ENCODE measurements at places on chromosomes 1 and 21.

GRCh38 chr1:186113461-186113860 lies 261.6 kb downstream of the TPR start:
- peak; percentile 66 for DNase-seq

GRCh38 chr1:55185832-55186231 lies 29.3 kb downstream of the USP24 start:
- no peak for DNase-seq

GRCh38 chr21:42478504-42478903 lies 17.5 kb downstream of the RSPH1 start:
- DNase-seq, result no peak

DNA sequence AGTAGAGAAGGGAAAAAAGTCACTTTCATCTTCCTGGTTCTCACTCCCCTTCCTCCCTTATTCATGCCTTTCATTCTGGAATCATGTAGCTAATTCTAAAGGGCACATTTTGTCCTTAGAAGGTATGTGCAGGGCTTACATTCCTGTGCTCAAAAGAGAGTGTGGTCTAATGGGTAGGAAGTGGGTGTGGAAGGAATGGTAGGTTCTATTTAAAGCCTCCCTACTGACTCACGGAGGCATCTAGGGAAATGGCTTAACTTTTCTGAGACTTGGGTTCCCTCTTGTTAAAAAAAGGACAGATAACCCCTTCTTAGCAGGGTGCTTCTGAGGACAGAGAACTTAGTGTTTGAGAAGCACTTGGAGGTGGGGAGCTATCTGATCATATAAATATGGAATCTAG lies 249.3 kb upstream of the DUSP10 start:
- no peak for DNase-seq

DNA sequence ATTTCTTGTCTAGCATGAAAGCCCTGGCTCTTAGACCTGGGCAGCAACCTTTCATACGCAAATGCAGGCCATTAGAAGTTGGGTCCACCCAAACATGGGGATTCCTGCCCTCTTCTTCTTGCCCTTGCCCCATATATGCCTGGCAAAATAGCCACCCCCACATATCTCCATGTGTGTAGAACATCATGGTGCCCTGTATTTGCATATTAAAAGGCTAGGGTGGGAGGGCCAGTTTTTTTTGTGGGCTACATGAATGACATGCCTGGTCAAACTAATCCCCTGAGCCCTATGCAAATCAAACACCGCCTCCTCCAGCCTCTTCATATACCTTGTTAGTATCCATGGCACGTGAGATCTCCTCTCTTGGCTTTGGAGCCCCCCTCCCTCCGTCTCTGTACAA lies 24.7 kb downstream of the MFSD2A start:
- DNase-seq, result no peak

DNA sequence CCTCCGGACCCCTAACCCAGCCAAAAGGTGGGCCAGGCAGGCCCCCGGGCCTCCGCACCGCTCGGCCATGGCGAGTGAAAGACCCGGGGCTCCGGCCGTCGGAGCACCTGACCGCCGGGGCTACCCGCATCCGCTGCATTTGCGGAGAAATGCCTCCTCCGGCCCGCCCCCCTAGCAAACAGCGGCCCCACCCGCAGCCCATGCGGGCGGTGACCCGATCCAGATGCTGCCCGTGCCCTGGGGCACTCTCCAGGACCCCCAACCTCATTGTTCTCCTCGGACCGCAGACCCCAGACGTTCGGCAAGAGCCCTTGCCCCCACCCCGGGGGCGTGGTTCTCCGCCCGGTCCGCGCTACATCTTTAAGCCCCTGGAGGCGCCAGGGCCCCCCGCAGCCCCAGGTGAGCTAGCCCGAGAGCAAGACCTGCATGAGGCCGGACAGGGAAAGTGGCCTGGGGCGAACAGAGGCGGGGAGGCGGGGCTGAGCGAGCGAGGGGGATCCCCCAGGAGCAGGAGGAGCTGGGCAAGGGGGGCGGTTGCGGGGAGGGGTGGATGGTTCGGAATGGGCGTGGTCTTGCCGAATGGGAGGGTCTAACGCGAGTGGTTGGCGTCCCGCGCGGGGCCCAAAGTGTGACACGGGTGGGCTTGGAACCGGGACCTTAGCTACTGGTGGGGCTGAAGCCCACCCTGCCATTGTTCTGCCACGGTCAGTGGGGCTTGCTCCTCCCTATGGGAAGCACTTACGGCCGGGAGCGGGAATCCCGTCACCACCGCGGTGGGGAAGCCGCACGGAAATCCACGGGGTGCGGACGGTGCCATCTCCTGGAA lies 6.3 kb upstream of the CRYBG2 start:
- DNase-seq, result no peak

GRCh38 chr1:22848405-22848804 lies 124.3 kb downstream of the LACTBL1 start:
- DNase-seq, result no peak

GRCh38 chr21:14592296-14593000 lies 46.3 kb upstream of the SAMSN1 start:
- DNase-seq, result no peak

DNA sequence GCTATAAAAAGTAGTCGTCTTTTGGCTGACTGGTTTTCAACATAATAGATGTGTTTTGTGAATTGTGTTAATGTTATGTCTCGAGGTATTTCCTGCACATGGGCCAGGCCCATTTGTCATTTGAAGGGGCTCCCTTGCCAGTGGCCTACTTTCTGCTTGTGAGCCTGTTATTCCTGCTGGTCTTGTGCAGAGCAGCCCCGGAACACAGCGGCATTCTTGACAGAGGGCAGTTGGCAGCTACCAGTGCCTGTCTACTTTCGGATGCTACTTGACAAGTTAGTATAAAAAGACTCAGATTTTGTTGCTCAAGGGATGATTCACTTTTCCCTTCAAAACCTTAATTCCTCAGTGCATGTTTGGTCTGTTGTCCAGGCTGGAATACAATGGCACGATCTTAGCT lies 28.5 kb downstream of the PGM1 start:
- no peak for DNase-seq

DNA sequence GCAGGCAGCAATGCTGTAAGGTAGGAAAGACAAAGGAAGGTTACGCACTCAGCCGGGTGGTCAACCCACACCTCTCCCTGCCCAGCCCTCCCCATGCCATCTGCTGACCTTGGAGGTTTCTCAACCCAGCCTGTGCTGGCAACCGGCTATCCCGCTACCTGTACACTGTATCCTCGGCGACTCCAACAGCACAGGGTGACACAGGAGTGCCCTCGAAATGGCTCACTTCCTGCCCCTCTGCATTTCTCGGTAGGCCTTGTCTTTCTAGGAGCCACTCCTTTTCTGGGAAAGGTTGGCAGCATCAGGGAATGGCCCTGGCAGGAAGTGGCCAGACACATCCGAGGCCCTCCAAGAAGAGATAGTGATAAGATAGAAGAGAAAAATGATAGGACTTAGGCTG lies 124.0 kb downstream of the PROX1 start:
- no peak for DNase-seq

DNA sequence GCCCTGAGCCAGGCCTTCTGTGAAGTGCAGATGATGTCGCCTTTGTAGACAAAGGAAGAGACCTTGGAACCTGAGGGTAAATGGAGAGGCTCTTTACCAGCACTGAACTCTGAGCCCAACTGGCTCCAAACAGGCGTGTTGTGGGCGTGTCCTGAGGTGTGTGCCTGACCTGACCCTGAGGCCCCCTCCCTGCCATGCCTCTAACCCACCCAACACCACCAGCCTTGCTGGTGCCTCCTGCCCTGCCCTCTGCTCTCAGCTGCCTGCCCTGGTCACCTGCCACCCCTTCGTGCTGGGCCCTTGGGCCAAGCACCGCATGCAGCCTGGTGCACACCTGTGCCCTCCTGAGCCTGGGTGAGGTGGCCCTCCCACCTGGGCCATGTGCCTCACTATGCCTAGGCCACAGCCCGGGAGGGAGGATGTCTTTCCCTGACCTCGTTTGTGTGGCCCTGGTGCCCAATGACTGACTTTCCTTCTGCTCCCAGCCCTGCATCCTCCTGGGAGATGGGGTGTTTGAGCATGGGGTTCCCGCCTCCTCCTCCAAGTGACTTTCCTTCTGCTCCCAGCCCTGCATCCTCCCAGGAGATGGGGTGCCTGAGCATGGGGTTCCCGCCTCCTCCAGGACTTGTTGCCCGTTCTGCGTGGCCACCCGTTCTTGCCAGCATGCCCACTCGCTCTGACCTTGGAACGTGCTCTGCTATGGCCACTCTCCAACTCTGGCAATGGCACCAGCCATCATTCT lies 157.0 kb downstream of the PCBP3 start:
- no peak for DNase-seq

- no peak for DNase-seq
Measured at GRCh38 chr1:20078171-20078651, 8.2 kb downstream of the PLA2G5 start.

DNA sequence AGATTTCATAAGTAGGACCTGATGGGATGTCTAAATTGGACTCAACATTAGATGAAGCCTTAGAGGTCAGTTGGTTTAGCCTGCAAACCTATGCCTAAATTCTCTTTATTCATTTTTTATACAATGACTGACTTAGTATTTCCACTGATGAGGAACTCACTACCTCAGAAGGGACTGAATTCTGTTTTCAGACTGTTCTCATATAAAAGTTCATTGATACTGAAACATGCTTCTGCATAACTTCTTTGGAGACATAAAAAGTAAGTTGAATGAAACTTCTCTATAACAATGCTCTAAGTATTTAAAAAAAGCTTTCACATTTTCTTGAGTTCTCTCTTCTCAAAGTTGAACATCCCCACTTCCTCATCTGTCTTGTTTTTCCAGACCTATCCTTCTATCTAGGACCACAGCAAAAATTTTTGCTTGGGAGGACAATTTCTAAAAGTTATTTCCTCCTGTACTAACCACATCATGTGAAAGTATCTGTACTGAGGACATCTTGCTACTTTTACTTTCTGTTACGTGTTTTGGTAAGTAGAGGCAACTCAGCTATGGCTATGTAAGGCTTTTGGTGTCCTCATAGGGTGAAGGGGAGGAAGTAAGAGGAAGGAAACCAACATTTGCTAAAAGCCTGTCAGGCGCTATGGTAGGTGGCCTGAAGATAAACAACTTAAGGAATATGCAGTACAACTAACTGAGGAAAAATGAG lies 64.1 kb downstream of the USP24 start:
- DNase-seq, result no peak

GRCh38 chr1:6234502-6235295 lies 1.1 kb downstream of the ICMT start:
- DNase-seq, result no peak

DNA sequence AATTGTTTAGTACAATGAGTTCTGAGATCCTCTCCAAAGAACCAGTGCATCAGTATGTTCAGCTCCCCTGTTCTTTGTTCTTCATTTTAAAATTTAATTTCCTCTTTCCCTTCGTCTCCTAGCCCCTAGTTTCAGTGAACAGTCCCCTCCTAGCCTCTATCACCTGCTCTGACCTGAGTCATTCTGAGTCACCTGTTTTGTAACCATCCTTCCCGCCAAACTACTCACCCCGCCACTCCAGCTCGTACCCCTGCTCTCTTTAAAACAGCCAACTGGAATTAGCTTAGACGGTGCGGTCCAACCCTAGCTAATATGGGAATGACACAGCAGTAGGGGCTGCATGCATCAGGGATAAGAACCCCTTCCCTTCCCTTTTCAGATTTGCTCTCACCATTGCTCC lies 16.8 kb upstream of the ERVH48-1 start:
- no peak for DNase-seq

DNA sequence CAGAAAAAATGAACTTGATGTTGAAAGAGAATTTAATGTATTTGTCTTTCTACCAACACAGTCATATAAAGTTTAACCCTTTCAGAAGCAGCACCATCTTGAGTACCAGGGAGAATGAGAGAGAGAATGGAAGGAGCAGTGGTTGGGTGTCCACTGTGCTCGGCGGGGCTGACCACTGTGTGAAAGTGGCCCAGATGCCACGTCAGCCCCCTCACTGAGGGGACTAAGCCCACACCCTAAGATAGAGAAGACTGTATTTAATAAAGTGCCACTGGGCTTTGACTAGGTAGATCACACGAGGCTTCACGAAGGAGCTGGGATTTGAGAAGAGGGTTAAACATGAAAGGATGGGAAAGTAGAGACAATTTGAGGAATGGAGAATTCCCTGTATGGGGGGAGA lies 31.2 kb downstream of the BATF3 start:
- no peak for DNase-seq

DNA sequence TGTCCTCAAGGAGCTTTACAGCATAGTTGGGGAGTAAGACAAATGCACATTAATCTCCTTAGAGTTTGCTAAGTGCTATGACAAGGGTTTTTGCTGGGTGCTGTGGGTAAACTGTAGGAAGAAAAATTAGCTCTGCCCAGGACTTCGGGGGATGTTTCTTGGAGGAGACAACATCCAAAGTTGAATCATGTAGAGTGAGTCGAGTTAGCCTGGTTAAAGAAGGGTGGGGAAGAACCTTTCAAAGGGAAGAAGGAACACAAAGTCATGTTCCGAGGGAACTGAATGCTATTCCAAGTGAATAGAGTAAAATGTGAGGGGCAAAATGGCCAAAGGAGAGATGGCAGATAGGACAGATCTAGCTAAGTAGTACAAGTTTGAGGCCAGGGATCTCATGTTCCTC lies 17.1 kb downstream of the SPRTN start:
- no peak for DNase-seq

DNA sequence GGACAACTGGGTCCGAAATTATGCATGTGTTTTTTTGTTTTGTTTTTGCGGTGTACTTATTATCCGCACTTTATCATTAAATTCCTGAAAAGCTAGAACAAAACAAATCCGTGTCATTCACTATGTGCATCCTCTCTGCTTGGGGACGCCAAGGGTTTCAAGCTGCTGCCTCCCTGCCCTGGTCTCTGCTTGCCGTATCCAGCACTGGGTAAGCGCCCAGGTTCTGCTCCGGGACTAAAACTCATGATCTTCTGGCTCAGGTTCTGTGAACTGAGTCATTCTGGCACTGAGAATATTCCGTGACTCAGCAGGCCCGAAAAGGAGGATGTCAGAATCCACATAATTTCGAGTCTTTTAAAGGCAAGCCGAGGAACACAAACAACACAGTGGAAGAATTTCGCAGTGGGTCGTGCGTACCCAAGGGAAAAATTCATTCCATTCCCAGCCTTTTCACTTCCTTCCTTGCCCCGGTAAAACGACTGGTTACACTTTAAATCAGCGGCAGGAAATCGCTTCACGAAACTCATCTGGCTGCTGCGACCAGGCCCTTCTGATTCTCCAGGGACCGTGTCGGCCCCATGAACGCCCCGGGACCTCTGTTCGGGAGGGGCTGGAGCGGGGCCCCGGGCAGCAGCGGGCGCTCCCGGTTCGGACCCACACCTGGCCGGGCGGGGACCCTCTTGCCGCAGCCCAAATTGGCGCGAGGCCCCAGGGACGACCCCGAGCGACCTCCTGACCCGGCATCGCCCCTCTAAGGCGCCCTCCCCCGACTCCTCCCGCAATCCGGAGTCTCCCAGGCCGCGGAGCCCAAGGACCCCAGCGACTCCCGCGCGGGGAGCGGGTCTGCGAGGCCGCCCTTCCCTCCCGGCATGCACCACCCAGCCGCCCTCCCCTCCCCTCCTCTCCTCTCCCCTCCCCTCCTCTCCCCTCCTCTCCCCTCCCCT lies 746 bp upstream of the LAMC1 start:
- DNase-seq, result peak; percentile 94
